A549 treated with Mapracorat at 1 μM for 4 hours (cell line): ENCODE measurements at places on chromosomes 12 and 14. TPM values are rescaled to one million over a fixed set of nuclear protein-coding genes. Genes with fewer than 3 reads are reported as not detected.

The KRT6B gene
- 0.07 TPM in 1 of 5 replicates, not detected in the others for total RNA-seq

The CCDC175 gene
- total RNA-seq: not detected in 5 replicates

The CATSPERB gene
- not detected in 5 replicates for total RNA-seq

The CPM gene
- 4.5 to 6.1 TPM (median 5.2 TPM) in 5 replicates for total RNA-seq

The FAM181A gene
- total RNA-seq: not detected in 5 replicates

The EFS gene
- total RNA-seq: not detected in 5 replicates

The PLBD1 gene
- total RNA-seq: 4.0 to 7.4 TPM (median 5.0 TPM) in 5 replicates

The PHLDA1 gene
- 22.7 to 36.7 TPM (median 34.1 TPM) in 5 replicates for total RNA-seq

The CNTN1 gene
- 35.1 to 66.0 TPM (median 51.4 TPM) in 5 replicates for total RNA-seq

The LYSET gene
- total RNA-seq: 31.9 to 39.5 TPM (median 33.8 TPM) in 5 replicates

The TEDC1 gene
- 29.4 to 53.0 TPM (median 43.2 TPM) in 5 replicates for total RNA-seq

The CEP290 gene
- total RNA-seq: 5.3 to 8.7 TPM (median 6.9 TPM) in 5 replicates

The FRMD6 gene
- 28.0 to 41.2 TPM (median 36.9 TPM) in 5 replicates for total RNA-seq

The ACSM4 gene
- not detected in 5 replicates for total RNA-seq

The RIMKLB gene
- 18.5 to 22.9 TPM (median 19.6 TPM) in 5 replicates for total RNA-seq

The KRT82 gene
- total RNA-seq: not detected in 5 replicates

The TAMALIN gene
- 0.36 to 1.2 TPM (median 0.83 TPM) in 5 replicates for total RNA-seq

The PLXNC1 gene
- total RNA-seq: 0.03 to 0.23 TPM (median 0.11 TPM) in 5 replicates

The KRT77 gene
- total RNA-seq: not detected in 5 replicates

The TMEM132D gene
- not detected in 5 replicates for total RNA-seq

The MDM2 gene
- total RNA-seq: 42.8 to 69.6 TPM (median 57.3 TPM) in 5 replicates

The SNX6 gene
- 61.9 to 86.7 TPM (median 77.8 TPM) in 5 replicates for total RNA-seq

The BEGAIN gene
- 5.9 to 9.6 TPM (median 7.4 TPM) in 5 replicates for total RNA-seq

The FGF23 gene
- not detected in 5 replicates for total RNA-seq

The KCNA1 gene
- not detected in 5 replicates for total RNA-seq

The ACACB gene
- 8.3 to 11.6 TPM (median 9.2 TPM) in 5 replicates for total RNA-seq

The RTL1 gene
- 0.15 to 0.33 TPM (median 0.24 TPM) in 5 replicates for total RNA-seq

The GLT1D1 gene
- total RNA-seq: not detected in 5 replicates

The SOS2 gene
- 8.0 to 11.5 TPM (median 11.0 TPM) in 5 replicates for total RNA-seq

The KLRB1 gene
- total RNA-seq: not detected in 5 replicates

The GALNT6 gene
- total RNA-seq: 2.4 to 3.8 TPM (median 3.2 TPM) in 5 replicates

The AQP2 gene
- total RNA-seq: not detected in 5 replicates

The CIPC gene
- 6.4 to 7.2 TPM (median 6.9 TPM) in 5 replicates for total RNA-seq

The KCNC2 gene
- total RNA-seq: not detected in 5 replicates

The IKZF4 gene
- 2.0 to 3.0 TPM (median 2.8 TPM) in 5 replicates for total RNA-seq

The GDF11 gene
- total RNA-seq: 2.6 to 4.1 TPM (median 3.8 TPM) in 5 replicates

The TMEM30B gene
- total RNA-seq: 0.17 to 0.81 TPM (median 0.25 TPM) in 5 replicates

The PLEKHG7 gene
- total RNA-seq: not detected in 5 replicates

The HCAR3 gene
- total RNA-seq: 0.15 TPM in 1 of 5 replicates, not detected in the others

The PDE3A gene
- total RNA-seq: 2.3 to 3.9 TPM (median 3.1 TPM) in 5 replicates

The PIWIL1 gene
- total RNA-seq: not detected in 5 replicates

The KRT86 gene
- total RNA-seq: 23.1 to 49.2 TPM (median 47.0 TPM) in 5 replicates

The DLK1 gene
- total RNA-seq: 0.30 to 0.49 TPM (median 0.39 TPM) in 5 replicates

The GARIN6 gene
- not detected in 5 replicates for total RNA-seq

The C14orf39 gene
- not detected in 5 replicates for total RNA-seq

The JPH4 gene
- total RNA-seq: 0.05 to 0.06 TPM (median 0.06 TPM) in 3 of 5 replicates, not detected in the others

The GAS2L3 gene
- total RNA-seq: 6.2 to 9.2 TPM (median 9.0 TPM) in 5 replicates

The EIF5 gene
- total RNA-seq: 204 to 278 TPM (median 259 TPM) in 5 replicates

The TRPV4 gene
- total RNA-seq: 0.06 to 0.26 TPM (median 0.14 TPM) in 5 replicates

The FAM222A gene
- total RNA-seq: 3.4 to 6.0 TPM (median 4.7 TPM) in 5 replicates
